Transverse colon (tissue), 4 donors: ENCODE measurements at places on chromosomes 1 and 21. TPM values are rescaled to one million over a fixed set of nuclear protein-coding genes. Genes with fewer than 3 reads are reported as not detected.

- H3K27ac ChIP-seq = no peak overlapping the region
- peaks cover 9% of the 10 kb centered on the region for H3K4me1 ChIP-seq
- H3K4me3 ChIP-seq = no peak overlapping the region
- no peak for DNase-seq
Measured at GRCh38 chr1:47577303-47578025, 139.6 kb downstream of the FOXD2 start.

- DNase-seq = no peak
- H3K27ac ChIP-seq = no peak overlapping the region
- H3K4me3 ChIP-seq = no peak overlapping the region
- no peaks in the 10 kb centered on the region for H3K4me1 ChIP-seq
- no peaks in the 10 kb centered on the region for H3K36me3 ChIP-seq
Measured at GRCh38 chr1:33957854-33958253, 94.0 kb downstream of the HMGB4 start.

DNA sequence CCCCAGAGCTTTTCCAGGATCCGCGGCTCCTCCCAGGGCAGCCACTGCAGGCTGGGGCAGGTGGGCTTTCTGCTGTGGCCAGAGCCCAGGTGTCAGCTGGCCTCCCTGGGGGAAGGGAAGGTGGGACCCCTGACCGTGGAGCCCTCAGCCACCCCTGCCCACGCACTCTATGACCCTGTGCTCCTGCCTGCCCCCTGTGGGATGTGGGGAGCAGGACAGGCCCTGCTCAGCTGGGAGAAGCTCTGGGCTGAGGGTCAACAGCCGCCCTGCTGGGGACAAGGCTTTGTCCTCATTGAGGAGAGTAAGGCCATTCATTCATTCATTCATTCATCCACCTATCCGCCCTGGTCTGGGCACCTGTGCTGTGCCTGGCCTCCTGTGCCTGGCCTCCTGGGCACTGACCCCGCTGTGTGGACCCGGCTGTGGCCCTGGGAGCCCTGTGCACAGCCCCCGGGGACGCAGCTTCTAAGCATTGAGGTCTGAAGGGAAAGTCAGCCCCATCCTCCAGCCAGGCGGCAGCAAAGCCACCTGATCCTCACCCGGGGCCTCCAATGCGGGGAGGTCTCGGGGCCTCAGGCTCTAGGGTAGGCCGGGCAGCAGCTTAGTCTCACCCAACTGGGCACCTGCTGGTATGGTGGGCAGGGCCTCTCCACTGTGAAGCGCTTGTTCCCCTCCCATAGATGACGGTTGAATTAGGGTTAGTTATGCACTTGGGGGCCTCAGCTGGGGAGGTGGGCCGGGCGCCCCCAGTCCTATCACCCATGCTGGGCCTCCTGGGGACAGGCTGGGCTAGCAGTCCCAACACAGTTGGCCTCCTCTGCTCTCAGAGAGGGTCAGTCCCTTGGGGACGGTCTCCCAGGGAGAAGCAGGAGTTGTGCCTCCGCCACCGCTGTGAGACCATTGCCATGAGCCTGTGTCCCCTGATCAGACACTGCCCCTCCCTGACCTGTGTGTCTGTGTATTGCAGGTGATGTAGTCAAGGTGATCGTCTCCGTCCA, 6.0 kb downstream of the TNFRSF14 start:
- H3K4me3 ChIP-seq = no peak overlapping the region
- H3K27ac ChIP-seq = no peak overlapping the region
- no peaks in the 10 kb centered on the region for H3K27me3 ChIP-seq
- peaks cover 29% of the 10 kb centered on the region for H3K4me1 ChIP-seq
- no peaks in the 10 kb centered on the region for H3K36me3 ChIP-seq

AGRN gene
- total RNA-seq = 61.0 TPM

SLC35F3 gene
- total RNA-seq = not detected

A3GALT2 gene
- not detected for total RNA-seq

- H3K27ac ChIP-seq = no peak overlapping the region
- H3K36me3 ChIP-seq = no peaks in the 10 kb centered on the region
- no peaks in the 10 kb centered on the region for H3K27me3 ChIP-seq
- DNase-seq = no peak
Measured at GRCh38 chr21:28927130-28927529, 65.5 kb downstream of the LTN1 start.

DNA sequence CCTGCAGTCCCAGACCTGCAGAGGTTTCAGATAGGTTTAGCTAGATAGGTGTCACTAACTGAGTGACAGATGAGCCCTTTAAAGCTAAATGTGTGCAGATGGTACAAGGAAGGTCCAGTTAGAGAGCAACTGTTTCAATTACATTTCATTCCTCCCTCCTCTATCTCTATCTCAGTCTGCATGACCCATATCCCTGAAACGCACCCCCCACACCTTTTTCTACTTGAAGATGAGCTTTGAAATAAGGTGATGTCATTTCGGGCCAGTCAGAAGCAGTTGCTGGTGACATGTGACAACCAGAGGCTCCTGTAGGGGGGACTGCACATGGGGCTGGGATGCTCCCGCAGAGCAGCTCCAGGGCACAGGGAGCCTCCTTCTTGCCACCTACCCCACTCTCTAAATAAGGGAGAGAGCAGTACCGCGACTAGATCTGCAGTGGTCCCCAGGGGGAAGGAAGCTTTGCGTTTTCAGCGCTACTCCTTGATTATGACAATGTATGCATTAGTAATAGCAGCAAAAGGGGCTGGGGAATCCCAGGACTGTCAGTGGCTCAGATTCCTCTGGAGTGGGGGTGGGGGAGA, 4.3 kb downstream of the ATP8B2 start:
- H3K4me1 ChIP-seq = peaks cover 45% of the 10 kb centered on the region
- H3K36me3 ChIP-seq = no peaks in the 10 kb centered on the region
- no peak for DNase-seq
- no peak overlapping the region for H3K4me3 ChIP-seq

- DNase-seq = no peak
- H3K27me3 ChIP-seq = no peaks in the 10 kb centered on the region
- H3K27ac ChIP-seq = no peak overlapping the region
- H3K4me3 ChIP-seq = no peak overlapping the region
- H3K36me3 ChIP-seq = no peaks in the 10 kb centered on the region
Measured at GRCh38 chr1:164596172-164596571, 37.2 kb downstream of the PBX1 start.

- no peaks in the 10 kb centered on the region for H3K4me1 ChIP-seq
- H3K4me3 ChIP-seq = no peak overlapping the region
- DNase-seq = no peak
- no peaks in the 10 kb centered on the region for H3K36me3 ChIP-seq
- no peak overlapping the region for H3K27ac ChIP-seq
Measured at GRCh38 chr21:28817871-28818270, 174.8 kb downstream of the LTN1 start.

DNA sequence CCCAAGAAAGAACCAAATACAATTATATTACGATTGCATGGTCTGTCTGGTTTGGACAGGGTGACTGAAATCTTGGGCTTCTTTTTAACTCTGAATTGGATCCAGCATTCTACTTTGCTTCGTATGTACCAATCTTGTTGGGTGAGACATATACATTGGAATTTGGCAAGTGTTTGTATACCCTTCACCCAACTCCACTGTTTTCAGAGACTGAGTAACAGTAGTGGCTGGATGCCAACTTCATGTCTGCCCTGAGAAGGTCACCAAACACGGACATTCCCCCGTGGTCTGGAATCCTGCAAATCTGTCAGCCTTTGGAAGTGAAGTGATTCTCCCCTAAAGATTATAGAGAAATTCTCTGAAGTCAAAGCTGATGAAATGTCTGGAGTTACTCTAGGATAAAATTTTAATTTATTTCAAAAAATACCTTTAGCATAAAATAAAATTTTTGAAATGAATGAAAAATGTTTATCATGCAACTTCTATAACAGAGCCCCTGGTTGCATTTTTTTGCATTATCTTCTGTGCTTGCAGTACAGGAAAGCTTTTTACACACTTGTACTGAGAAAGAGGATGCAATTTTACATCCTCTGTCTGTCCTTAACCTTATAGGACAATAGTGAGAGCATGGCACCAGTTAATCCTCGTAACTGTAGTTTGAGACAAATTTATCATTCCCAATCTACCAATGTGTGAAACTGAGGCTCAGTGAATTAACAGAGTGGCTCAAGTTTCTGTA, 201.8 kb downstream of the DISC1 start:
- DNase-seq = no peak
- no peak overlapping the region for H3K4me3 ChIP-seq
- H3K27ac ChIP-seq = no peak overlapping the region
- H3K36me3 ChIP-seq = no peaks in the 10 kb centered on the region
- no peaks in the 10 kb centered on the region for H3K4me1 ChIP-seq
- no peaks in the 10 kb centered on the region for H3K27me3 ChIP-seq
